ENCODE measurements at places on chromosomes 11 and 22. TPM values are rescaled to one million over a fixed set of nuclear protein-coding genes. Genes with fewer than 3 reads are reported as not detected.

MB gene
- total RNA-seq = 16,708 TPM

TIMM8B gene
- total RNA-seq = 189 TPM

IL17REL gene
- not detected for total RNA-seq

MICALL1 gene
- 14.8 TPM for total RNA-seq

SLN gene
- 64.0 TPM for total RNA-seq

PLAAT2 gene
- total RNA-seq = not detected

C22orf42 gene
- total RNA-seq = not detected

OR52E8 gene
- total RNA-seq = not detected

CCDC81 gene
- 0.71 TPM for total RNA-seq

OR56A1 gene
- total RNA-seq = not detected

FDXACB1 gene
- 0.93 TPM for total RNA-seq

FAM227A gene
- 1.0 TPM for total RNA-seq

DBX1 gene
- not detected for total RNA-seq

AP1B1 gene
- total RNA-seq = 28.2 TPM

FIBIN gene
- total RNA-seq = 10.5 TPM

MYOD1 gene
- not detected for total RNA-seq

RAC2 gene
- total RNA-seq = 1.8 TPM

APLP2 gene
- total RNA-seq = 325 TPM

SBF1 gene
- total RNA-seq = 55.8 TPM

ARHGEF17 gene
- 53.1 TPM for total RNA-seq

OR5AP2 gene
- not detected for total RNA-seq

TMEM191B gene
- 0.74 TPM for total RNA-seq

NRGN gene
- 5.0 TPM for total RNA-seq

RAB3IL1 gene
- 9.5 TPM for total RNA-seq

SCGB1C1 gene
- not detected for total RNA-seq

PRR33 gene
- 2.4 TPM for total RNA-seq

OR5M11 gene
- not detected for total RNA-seq

NDUFS8 gene
- 436 TPM for total RNA-seq

PLA2G6 gene
- total RNA-seq = 14.1 TPM

CCDC116 gene
- 0.11 TPM for total RNA-seq

IGLL1 gene
- not detected for total RNA-seq

DNAJB7 gene
- total RNA-seq = not detected

WNT7B gene
- not detected for total RNA-seq

RAG2 gene
- not detected for total RNA-seq

OR52A1 gene
- not detected for total RNA-seq

TMEM121B gene
- 1.5 TPM for total RNA-seq

FLRT1 gene
- 0.44 TPM for total RNA-seq

SULT4A1 gene
- total RNA-seq = 0.08 TPM

PRODH gene
- total RNA-seq = 13.3 TPM

IGSF22 gene
- total RNA-seq = 0.49 TPM

GDPD4 gene
- total RNA-seq = not detected

LMNTD2 gene
- 0.52 TPM for total RNA-seq

CREB3L1 gene
- total RNA-seq = 40.9 TPM

SLC22A25 gene
- not detected for total RNA-seq

Measured in left ventricle myocardium inferior (tissue), 1 donor.